ENCODE measurements at places on chromosomes 11 and 22.

DNA sequence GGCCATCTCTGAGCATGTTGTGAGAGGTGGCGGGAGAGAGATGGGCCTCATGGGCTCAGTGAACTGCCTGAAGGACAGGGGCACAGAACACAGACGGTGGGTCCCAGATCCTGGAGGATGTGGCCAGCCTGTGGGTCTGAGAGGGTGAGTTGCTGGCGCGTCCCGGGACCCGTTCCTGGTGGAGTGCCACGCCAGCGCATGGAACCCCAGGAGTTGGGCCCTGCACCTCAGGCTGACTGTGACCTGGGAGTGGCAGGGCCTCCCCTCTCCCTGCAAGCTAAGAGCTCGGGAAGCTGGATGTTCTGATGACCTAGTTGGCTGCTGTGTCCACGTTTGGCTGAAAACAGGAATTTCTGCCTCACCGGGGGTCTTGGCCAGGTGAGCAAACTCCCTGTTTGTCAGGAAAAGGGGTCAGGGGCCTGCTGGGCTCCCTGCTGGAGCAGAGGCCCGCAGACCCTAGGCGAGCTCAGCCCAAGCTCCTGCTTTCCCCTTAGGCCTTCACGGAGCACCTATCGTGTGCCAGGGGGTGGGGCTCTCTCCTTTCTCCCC lies 15.0 kb downstream of the LRRC32 start:
- DNase-seq, result no peak

GRCh38 chr22:40995821-40996220 lies 44.6 kb downstream of the RBX1 start:
- no peak for DNase-seq

DNA sequence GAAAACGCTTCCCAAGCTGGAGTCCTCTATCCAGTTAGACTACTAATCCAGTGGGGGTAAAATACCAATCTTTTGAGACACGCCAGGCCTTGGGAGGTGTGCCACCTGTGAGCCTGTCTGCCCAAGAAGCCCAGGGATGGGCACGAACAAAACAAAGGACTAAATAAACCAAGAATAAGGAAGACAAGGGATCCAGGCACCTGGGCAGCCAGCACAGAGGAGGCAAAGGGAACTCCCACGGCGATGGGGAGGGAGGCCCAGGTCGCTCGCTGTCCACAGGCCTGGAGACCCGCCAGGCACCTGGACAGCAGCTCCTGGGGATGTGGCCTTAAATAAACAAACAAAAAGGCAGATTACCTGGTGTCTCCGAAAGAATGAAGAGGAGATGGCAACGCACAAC lies 31.4 kb downstream of the LRFN4 start:
- no peak for DNase-seq

DNA sequence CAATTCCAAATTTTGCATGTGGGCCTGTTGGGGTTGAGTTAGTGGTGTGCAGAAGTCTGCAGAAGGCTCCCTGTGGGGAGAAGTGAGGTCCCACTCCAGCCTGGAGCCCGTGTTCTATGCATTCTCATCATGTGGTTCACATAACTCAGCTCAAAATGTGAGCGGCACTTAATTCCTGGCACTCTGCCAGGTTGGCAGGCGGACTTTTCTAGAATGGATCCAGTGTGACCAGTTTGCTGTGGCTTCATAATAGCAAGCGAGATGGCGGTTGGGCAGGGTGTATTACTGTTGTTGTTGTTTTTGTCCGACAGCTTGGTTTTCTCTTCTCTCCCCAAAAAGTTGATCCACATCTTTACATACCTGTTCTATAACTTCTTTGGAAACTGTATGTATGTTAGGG lies 146.8 kb upstream of the TTC12 start:
- no peak for DNase-seq

DNA sequence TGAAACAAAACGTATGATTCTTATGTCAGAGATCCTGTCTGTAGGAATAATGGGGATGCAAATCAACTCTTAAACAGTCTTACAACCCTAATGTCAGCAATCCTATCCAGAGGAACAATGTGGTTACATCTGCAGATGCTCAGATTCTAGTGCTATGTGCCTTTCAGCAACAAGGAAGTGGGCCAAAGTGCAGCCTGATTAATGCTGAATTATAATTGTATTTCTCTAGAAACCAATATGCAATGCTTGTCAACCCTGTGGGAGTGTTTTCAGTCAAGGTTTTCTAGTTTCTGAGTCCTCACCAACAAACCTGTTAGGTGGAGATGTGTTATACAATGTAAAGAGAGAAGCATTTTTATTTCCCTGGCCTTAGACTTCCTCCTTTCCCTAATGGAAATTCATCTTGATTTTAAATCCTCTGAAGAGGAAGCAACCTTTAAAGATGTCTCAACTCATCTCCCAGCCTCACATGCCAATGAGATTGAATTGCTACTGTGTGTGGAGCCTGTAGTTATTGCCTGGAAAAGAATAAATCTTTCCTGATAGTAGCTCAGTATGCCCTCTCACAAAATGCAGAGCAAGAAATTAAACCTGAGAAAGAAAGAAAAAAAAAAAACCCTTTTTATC lies 26.2 kb upstream of the TMEM123 start:
- DNase-seq, result no peak

DNA sequence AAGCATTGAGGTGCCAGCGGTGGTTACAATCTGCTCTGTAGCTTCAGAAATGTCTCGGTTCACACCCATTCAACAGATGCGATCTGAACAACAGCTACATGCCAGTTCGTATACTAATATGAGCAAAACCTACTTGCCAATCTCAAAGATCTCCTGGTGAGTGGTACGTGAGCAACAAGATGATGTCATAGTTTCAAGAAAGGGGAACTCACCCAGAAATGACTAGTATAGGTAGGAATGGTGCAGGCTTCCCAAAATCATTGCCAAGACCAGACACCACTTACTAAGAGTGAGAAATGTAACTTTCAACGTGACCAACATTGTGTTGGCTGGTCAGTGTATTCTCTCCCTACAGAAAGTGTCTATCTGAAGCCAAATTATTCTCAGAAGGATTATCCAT lies 31.1 kb downstream of the OR6Q1 start:
- DNase-seq, result no peak

DNA sequence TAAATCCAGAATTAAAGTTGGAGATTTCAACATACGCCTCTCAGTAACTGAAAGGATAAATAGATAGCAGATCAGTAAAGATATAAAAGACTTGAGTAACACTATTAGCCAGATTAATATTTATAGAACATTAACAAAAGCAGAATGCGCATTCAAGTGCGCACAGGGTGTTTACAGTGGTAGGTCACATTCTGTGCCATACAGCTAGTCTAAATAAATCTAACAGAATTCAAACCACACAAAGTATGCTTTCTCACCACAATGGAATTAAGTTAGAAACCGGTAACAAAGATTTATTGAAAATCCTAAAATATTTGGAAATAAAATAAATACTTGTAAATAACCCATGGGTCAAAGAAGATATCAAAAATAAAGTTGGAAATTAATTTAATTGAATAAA lies 341.0 kb downstream of the DYNC2H1 start:
- DNase-seq, result no peak

GRCh38 chr11:46618837-46619236 lies 1.5 kb downstream of the ATG13 start:
- DNase-seq, result no peak

DNA sequence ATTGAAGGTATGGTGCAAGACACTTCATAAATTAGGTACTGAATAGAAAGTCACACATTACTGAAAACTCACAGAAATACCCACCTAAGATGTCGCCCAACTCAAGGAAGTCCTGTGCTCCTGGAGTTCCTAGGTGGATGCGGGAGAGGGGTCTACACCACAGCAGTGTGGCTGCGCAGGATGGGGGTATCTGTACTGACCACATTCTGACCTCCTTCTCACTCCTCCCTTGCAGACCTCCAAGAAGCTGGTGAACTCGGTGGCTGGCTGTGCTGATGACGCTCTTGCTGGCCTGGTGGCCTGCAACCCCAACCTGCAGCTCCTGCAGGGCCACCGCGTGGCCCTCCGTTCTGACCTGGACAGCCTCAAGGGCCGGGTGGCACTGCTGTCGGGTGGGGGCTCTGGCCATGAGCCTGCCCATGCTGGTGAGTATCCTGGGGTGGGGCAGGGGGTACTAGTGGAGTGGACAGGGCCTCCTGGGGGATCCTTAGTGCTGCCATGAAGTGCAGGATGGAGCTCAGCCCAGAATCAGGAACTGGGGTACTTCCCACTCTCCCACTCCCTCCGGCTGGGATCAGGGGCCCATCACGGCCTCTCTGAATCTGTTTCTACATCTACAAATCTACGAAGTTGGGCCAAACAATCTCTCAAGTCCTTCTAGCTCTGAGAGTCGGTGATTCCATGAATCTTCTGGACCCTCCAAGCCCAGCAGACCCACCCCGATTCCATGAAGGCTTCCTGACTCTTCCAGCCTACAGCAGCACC lies 4.9 kb downstream of the TKFC start:
- no peak for DNase-seq

DNA sequence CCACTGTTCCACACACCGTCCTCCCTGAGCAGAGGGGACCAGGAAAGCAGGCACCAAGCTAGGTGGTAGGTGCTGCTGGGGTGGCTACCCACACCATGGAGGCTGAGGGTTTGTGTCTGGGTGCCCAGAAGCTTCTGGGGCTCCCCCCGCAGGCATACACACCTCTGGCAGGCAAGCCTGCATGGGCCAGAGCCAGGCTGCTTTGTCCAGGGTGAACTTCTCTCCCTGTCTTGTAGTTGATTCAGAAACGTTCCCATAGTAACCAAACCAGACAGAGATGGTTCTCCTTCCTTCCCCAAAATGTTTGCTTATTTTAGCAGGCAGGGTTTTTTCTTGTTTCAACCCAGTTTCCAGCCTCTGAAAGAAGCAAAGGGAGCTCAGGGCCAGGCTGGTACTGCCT lies 40.9 kb upstream of the SUSD2 start:
- DNase-seq, result no peak

DNA sequence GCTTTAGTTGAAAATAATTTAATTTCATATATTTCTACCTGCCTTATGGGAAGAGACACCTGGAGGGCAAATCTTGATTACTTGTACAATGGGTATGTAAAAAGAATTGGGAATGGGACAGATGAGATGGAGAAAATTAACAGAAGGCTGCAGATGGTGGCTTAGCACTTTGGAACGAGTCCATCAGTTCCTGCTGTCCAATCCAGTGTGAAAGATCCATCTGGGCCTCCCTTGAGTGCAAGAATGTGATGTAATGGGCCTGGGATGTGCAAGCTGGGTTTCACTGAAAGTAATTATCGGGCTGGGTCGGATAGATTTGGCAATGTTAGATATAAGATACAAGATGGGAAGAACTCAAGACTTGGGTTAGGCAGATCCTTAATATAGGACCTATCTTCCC lies 42.0 kb downstream of the CECR2 start:
- DNase-seq, result no peak

Data from activated CD4-positive, alpha-beta T cell treated with anti-CD3 and anti-CD28 coated beads for 24 hours (primary cell).